Neuronal stem cell (in vitro differentiated cells): ENCODE measurements at places on chromosomes 16 and 17.

GRCh38 chr16:88754109-88754911, 30.7 kb downstream of the PIEZO1 start:
- H3K27me3 ChIP-seq: no peaks in the 10 kb centered on the region
- peaks cover 10% of the 10 kb centered on the region for H3K4me1 ChIP-seq
- H3K27ac ChIP-seq: no peak overlapping the region
- H3K36me3 ChIP-seq: no peaks in the 10 kb centered on the region

- peaks cover 1% of the 10 kb centered on the region for H3K4me1 ChIP-seq
- no peaks in the 10 kb centered on the region for H3K36me3 ChIP-seq
- DNase-seq: no peak
- no peaks in the 10 kb centered on the region for H3K27me3 ChIP-seq
- no peak overlapping the region for H3K27ac ChIP-seq
These were observed 52.2 kb downstream of the ZDHHC7 start for GRCh38 chr16:84959045-84959576.

DNA sequence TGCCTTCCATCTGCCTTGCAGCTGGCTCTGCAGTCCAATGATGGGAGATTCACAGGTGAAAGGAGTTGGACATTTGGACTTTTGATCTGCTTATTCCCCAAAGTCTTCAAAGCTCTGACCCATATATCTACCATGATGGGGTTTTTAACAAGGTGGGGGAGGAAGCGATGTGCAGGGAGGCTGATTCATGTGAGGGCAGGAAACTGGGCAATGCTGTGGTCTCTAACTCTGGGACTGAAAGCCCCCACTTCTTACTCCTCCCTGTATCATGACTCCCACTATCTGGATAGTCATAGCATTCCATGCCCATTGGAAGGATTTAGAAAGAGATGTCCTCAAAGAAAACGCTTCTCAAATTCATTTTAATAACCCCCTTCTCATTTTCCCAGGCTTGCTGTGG, 16.3 kb downstream of the HOXB1 start:
- no peak overlapping the region for H3K4me3 ChIP-seq
- no peak overlapping the region for H3K27ac ChIP-seq
- no peaks in the 10 kb centered on the region for H3K36me3 ChIP-seq
- no peaks in the 10 kb centered on the region for H3K4me1 ChIP-seq
- no peak for DNase-seq
- H3K27me3 ChIP-seq: peaks cover 16% of the 10 kb centered on the region

DNA sequence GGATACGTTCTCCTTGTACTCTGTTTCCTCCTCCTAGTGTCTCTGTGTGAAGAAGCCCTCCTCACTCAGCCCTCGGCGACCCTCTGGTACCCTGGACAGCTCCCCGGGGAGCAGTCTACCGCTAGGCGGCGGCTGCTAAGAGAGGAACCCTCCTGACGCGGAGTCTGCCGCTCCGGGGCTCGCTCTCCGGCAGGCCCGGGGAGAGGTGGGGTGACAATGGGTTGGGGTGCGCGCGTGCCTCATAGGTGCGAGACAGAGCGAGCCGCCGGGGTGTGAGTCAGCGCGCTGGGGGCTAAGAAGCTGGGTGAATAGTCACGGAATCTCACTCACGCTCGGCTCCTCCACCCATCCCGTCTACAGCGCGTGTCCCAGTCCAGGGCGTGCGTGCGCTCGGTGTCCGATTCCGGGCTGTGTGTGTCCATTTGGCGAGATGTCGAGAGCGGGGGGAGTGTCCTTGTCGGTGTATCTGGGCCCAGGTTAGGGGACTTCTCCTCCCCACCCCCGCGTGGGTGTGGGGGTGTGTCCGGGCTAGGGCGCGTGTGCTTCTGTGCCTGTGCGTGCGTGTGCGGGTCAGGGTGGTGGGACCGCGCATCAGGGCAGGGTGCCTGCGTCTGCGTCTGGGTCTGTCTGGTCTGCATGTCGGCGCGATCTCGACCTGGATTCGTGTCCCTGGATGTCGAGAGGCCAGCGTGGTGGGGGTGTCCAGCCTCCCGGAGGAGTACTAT, 577 bp upstream of the HS3ST2 start:
- peaks cover 17% of the 10 kb centered on the region for H3K27me3 ChIP-seq
- no peaks in the 10 kb centered on the region for H3K4me1 ChIP-seq
- H3K36me3 ChIP-seq: no peaks in the 10 kb centered on the region
- H3K4me3 ChIP-seq: peak overlapping the region; percentile 73
- H3K27ac ChIP-seq: no peak overlapping the region
- DNase-seq: peak; percentile 82

DNA sequence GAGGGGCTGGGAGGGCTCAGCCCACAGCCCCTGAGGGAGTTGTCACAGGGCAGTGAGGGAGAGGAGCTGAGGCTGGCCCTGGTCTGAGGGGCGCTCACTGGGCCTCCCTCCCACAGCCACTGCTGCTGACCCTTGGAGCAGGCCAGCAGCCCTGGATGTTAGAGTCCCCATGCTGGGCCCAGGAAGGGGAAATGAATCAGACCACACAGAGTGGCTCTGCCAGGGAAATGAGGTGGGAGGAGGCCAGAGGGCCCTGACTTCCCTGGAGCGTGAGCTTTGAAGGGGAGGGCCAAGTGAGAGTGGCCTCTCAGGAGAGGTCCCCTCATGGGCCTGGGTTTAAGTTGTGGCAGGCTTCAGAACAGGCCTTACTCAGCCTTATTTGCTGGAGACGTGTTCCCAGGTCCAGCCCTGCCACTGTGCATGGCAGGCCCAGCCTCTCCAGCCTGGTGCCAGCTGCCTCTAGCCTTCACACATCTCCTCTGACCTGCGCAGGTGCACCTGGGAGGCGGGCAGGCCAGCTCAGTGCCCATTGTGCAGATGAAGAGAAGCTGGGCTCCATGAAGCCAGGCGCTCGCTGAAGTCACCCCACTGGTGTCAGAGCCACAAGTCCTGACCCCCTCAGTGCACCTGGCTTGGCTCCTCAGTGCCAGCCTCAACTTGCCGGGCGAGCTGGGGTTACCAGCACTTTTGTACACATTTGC, 15.4 kb downstream of the GPT2 start:
- peaks cover 76% of the 10 kb centered on the region for H3K36me3 ChIP-seq
- no peak overlapping the region for H3K27ac ChIP-seq
- DNase-seq: no peak
- peaks cover 9% of the 10 kb centered on the region for H3K4me1 ChIP-seq
- H3K27me3 ChIP-seq: no peaks in the 10 kb centered on the region
- H3K4me3 ChIP-seq: no peak overlapping the region

- no peak overlapping the region for H3K4me3 ChIP-seq
- DNase-seq: no peak
- no peaks in the 10 kb centered on the region for H3K36me3 ChIP-seq
- H3K27ac ChIP-seq: no peak overlapping the region
- no peaks in the 10 kb centered on the region for H3K27me3 ChIP-seq
These were observed 140.5 kb upstream of the ASIC2 start for GRCh38 chr17:33433581-33433980.

GRCh38 chr16:2777231-2777902, at the start of gene ELOB:
Gene ELOB, minus strand, starts transcription at chr16:2777280. Its CDS starts 41 bp downstream, at chr16:2777239.
- DNase-seq: peak; percentile 86
- H3K27ac ChIP-seq: peak within 1 kb of the TSS; percentile 95
- H3K4me3 ChIP-seq: peak within 1 kb of the TSS; percentile 79
- peaks cover 8% of the 10 kb centered on the region for H3K4me1 ChIP-seq
- H3K36me3 ChIP-seq: peaks cover 43% of the 10 kb centered on the region

- H3K27ac ChIP-seq: no peak overlapping the region
- DNase-seq: peak; percentile 61
- H3K27me3 ChIP-seq: peaks cover 14% of the 10 kb centered on the region
- no peak overlapping the region for H3K4me3 ChIP-seq
- peaks cover 36% of the 10 kb centered on the region for H3K4me1 ChIP-seq
- H3K36me3 ChIP-seq: no peaks in the 10 kb centered on the region
These were observed 22.5 kb downstream of the RAB11FIP4 start for GRCh38 chr17:31413874-31414549.
